ENCODE measurements at places on chromosomes 3 and 15. TPM values are rescaled to one million over a fixed set of nuclear protein-coding genes. Genes with fewer than 3 reads are reported as not detected.

Gene NME9
- total RNA-seq, result not detected

Gene MESP2
- 0.56 TPM for total RNA-seq

Gene FYTTD1
- 51.5 TPM for total RNA-seq

Gene TMEM266
- 0.29 TPM for total RNA-seq

Gene ATP13A5
- not detected for total RNA-seq

Gene AMIGO3
- 0.09 TPM for total RNA-seq

- DNase-seq, result no peak
Measured at GRCh38 chr3:54830658-54831057, 97.2 kb downstream of the LRTM1 start.

GRCh38 chr3:153856932-153857331 lies 264.3 kb upstream of the ARHGEF26 start:
- DNase-seq, result no peak

DNA sequence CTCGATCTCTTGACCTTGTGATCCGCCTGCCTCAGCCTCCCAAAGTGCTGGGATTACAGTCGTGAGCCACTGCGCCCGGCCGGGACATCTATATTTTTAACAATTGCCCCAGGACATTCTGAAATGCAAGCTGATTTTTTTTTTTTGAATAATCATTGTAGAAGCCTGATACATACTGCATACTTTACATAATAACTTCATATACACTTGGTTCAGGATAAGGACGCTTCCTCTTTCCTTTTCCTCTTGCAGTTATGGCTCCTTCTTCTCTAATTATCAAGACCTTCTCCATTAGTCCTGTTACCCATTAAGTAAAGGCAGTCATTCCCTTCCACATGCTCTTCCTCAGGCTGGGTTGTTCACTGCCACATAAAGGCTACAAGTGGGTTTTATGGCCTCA lies 58.3 kb downstream of the SLCO3A1 start:
- no peak for DNase-seq

DNA sequence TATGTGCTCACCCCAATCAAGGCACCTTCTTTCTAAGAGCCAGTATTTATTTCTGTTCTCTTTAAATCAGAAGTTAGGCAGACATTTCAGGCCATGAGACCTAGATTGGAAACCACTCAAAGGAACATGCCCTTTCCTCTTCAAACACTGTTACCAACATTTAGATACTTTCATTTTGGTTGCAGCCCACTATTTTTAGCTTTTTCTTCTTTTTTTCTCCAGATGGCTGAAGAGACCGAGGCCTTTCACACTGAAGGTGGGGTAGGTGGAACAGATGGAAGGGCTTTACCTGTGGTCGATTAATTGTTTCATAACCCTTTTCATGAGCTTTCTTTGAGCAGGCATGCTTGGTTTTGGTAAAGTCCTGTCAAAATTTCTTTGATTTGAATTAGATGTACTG lies 10.9 kb upstream of the LZTFL1 start:
- DNase-seq, result no peak

DNA sequence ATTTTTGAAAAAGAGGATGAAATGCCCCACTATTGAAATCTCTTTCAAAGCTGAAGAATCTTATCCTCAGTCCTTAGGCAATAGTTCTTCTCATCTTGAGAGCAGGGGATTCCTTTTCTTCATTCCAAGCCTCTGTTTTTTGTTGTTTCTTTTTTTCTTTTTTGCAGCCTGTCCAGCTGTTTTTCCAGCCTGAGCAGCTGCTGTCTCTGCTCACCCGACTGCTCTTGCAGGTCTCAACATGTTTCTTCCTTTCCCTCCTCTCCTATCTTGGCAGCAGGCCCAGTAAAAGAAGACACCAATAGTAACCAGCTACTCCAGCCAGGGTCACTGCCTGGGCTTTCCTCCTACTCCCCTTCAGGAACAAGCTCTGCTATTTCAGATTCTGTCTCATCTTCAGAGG lies 23.8 kb downstream of the MEX3B start:
- DNase-seq, result no peak

DNA sequence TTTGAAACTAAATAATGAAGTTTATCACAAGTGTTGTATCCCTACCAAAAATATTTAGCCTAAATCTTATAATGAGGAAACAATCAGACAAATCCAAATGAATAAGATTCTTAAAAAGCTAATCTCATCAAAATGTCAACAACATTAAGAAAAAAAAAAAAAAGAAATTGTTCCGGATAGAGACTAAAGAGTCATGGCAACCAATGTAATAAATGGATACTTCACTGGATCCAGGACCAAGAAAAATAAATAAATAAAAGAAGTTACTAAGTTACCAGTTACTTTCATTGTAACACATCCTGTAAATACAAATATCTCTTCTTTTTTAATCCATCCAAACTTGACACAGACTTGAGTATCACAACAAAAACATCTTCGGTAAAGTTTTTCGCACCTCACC lies 607 bp downstream of the MRPL47 start:
- DNase-seq, result no peak

GRCh38 chr15:80619680-80620079 lies 75.4 kb upstream of the ABHD17C start:
- DNase-seq, result no peak

- DNase-seq, result no peak
Measured at GRCh38 chr3:150830094-150830681, 67.2 kb upstream of the SIAH2 start.

GRCh38 chr15:53520996-53521395 lies 238.5 kb downstream of the WDR72 start:
- no peak for DNase-seq

DNA sequence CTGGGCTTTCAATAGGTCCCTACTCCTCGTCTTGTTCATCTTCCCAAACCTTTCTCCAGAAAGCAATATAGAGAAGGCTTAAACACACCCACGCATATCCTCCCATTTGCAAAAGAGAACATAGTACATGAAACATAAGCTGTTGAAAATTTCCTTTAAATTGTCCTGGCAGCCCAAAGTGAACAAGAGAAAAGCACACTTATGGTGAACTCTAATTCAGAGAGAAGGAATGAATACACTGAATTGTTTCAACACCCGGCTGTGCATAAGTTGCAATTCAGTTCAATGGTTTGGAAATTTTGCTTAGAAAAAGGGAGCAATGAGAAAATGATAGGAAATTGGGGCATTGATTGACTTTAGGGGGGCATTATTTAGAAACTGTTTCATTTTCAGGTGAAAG lies 202.6 kb downstream of the TIGIT start:
- no peak for DNase-seq

- no peak for DNase-seq
Measured at GRCh38 chr15:27448234-27448633, 477.3 kb downstream of the GABRG3 start.

DNA sequence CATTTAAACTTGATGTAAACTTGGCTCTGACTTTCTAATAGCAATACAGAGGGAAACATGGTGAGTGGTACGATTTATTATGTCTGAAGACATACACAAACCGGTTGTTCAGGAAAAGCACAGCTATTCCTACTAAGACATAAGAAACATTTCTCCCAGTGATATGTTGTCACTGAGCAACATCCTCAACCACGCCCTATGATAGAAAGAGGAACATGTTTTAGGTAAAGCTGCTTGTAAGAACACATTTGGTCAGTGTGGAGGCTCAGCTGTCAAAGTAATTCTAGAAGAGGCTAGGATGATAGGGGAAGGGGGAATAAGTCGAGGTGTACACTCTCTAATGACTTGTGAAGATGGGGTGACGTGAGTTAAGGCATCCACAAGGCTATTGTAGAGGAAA lies 42.7 kb upstream of the B3GNT5 start:
- DNase-seq, result no peak

DNA sequence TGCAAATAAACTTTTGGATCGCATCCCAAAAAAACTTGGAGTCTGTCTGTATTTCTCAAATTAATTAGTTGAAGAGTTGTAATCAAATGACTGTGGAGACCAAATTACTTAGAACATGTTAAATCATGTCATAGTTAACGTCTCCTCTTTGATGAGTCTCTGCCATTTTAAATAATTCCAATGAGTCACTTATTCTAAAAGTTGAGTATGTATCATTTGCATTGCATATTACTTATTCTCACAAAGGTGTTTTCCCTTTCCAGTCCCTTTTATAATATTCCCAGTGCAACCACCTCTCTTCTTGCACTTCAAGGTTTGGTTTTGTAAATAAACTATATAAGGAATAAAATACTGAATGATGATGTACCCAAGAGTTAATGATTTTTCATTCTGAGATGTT lies 36.0 kb upstream of the MBNL1 start:
- no peak for DNase-seq

DNA sequence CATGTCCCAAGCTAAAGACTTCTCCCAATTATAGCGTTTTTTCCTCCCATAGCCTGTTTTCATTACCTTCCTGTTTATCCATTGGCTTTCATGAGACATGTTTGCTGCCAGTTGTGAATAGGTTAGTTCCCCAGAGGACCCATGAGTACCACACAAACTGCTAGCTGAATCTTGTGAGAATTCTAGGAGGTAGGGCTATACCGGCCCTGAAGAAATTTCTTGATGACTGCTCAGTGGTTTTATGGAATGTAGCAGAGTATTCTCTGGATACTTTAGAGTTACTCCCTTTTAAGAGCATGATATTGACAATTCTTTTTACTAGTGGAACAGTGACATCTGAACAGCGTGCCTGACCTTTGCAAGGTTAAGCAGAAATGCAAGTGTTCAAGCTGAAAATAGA lies 210.4 kb downstream of the MCTP2 start:
- DNase-seq, result no peak

DNA sequence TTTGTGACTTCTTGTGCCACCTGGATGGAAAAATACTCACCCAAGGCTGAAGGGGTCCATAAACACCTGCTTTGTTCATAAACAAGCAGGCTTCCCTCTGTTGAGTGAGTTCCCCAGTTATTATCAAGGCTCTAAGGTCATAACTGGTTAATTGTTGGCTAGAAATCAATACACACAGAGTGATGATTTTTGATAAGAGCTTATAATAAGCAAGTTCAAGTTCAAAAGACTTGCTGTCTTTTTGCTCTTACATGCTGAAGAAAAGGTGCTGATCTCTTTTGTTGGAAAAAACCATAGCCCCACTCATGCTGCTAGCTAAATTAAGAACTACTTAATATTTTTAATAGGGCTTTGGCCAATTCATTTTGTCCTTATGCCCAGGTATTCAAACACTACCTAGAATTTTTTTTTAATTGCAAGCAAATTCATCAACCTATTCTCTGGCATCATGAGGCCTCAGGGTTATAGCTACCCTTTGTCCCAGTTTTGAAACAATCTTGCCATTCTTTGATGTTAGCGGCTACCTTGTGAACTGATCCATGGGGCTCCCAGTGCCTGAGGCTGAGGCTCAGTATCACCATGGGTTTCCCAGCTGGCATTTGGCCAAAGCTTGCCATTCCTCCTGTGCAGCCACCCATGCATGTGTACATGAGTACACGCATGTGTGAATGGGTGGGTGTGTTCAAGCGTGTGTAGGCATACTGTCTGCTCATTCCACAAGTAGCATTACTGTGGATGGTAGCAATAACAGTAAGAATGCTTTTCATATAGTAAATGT lies 127.6 kb upstream of the LPP start:
- no peak for DNase-seq

GRCh38 chr15:38685686-38686339 lies 121.2 kb upstream of the RASGRP1 start:
- DNase-seq, result no peak

DNA sequence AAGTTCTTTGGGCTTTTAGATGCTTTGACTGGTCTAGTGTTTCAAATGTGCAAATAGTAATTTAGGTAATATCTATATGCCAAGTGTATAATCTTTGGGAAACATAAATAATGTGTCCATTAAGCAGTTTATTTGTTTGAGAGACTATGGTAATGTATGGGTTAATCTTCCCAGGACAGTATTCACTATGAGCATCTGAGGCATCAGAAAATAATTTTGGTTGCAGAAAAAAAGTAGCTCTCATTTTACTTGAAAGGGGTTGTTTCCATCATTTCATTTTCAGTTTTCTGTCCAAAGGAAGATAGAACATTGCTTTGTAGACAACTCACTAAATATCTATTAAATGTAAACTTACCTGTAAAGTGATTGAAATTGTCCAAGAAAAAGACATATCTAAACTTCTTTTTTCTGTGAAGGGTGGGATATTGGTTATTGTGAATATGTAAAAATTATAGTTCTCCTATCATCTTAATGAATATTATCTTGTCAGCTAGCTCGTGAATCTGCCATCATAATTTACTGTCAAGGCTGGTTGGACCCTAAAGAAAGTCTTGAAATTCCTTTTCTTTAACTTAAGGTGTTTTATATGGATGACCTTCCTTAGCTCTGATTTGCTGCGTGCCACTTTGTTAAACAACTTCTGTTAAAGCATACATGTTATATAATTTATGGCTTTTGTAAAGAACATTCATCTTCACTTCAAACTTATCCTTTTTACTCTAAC lies 108.8 kb downstream of the EPHA3 start:
- DNase-seq, result no peak

DNA sequence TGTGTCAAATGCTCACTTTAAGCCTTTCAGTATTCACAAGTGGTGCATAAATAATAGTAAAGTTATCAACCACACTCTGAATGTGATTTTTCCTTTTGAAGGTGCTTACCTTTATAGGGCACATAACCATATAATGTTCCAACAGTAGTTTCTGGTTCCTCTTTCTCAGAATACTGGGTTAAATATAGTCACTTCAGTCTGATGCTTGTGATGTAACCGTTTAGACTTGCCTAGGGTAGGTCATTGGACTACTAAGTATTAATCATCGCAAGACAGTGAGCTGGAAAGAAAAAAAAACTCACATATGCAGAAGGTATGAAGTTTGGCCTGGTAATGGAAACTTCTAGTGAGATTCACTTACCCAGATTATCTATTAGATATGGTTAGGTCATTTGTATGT lies 1.9 kb downstream of the KBTBD8 start:
- no peak for DNase-seq

Measured in left cardiac atrium (tissue), 4 donors.